ENCODE measurements at places on chromosomes 1 and 21.

DNA sequence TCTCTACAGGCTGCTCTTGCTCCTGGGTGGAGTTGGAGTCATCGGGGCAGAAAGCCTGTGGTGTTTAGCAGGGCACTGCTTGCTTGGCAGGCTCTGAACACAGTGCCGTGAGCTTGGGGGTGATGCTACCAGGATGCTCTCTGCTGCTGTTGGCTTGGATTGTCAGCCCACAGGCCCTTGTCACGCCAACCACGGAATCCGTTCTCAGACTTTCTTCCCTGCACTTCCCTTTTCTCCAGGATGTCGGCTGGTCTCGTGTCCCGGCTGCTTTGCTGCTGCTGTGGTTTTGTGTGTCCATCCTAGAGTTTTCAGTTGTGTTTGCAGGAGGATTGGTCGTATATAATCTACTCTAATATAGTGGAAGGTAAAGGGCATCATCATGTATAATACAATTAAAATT, 44.4 kb upstream of the TTC34 start:
- DNase-seq = no peak

- DNase-seq = no peak
These were observed 10.2 kb downstream of the TMEM81 start for GRCh38 chr1:205074084-205074483.

DNA sequence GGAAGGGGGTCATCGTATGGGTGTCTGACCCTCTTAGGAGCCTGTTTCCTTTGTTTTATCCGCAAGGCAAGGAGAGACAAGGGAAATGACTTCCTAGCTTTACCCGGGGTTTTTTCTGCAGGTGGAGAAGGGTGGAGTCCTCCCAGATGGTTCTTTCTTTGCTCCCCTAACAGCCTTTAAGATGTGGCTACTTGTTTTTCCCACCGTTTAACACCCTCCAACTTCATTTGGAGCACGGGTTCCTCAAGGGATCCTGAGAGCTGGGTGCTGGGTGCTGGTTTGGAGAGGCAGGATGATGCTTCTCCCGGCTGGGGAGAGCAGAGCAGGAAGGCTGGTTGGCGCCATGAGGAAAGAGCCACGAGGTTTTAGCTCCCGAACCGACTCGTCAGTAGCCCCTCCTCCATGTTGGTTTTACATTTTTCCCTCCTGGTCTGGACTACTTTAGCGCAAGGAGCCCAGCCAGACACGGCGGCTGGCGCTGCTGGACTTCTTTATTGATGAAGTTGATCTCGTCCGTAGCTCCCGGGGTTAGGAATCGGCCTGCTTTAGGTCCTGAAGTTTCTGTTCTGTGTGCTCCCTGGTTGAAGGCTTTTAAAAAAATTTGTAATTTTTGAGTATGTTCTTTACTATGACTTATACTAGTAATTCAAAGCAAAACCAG, 1.4 kb downstream of the UCK2 start:
- DNase-seq = peak; percentile 88

DNA sequence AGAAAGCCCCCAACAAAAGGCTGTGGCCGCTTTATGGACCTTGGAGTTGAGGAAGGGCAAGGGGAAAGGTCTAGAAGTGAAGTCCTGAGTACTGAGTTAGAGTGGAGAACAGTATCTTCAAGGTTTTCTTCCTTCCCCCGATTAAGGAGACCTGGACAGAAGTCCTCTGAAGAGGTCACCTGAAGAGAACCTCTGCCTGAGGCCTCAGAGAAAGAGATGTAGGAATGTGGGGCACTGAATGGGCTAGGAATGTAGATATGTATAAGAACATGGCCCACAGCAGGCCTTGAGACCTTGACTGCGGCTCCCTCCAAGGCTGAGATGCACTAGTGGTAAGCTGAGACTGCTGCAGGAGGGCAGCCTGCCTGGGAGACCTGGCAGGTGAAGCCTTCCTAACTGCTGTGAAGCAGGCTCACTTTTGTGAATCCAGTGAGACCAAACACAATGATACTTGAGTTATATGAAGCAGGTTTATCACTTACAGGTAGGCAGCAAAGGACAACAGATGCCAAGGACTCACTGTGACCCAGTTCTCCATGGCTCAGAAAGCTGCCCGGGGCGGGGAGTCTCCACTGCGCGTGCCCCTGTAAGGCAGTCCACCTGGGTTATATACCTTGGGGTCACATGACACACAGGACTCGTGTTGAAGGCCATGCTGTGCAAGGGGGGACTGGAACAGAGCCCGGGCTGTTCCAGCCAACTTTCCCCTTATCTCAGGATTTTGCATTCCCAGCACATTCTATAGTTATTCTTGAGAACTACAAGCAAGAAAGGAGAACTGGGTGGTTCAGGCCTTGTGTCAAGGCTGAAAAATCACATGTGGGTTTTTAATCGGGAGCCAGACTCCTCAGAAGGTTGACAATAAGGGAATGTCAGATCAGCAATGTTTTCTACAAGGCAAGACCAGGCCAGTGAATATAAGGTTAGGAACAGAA, 78.8 kb upstream of the PPM1J start:
- no peak for DNase-seq

DNA sequence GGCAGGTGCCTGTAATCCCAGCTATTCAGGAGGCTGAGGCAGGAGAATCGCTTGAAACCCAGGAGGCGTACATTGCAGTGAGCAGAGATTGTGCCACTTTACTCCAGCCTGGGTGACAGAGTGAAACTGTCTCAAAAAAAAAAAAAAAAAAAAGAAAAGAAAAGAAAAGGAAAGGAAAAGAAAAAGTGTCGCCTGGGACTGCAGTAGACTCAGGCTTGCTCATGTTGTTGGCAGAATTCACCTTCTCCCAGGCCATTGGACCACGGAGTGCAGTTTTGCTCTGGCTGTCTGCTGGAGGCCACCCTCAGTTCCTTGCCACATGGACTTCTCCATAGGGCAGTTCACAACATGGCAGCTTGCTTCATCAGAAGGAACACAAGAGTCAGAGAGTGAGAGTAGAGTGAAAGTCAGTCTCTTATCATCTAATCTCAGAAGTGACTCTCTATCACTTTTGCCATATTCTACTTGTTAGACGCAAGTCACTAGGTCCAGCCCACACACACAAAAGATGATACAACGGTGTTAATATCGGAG, 29.2 kb downstream of the BCAS2 start:
- no peak for DNase-seq

DNA sequence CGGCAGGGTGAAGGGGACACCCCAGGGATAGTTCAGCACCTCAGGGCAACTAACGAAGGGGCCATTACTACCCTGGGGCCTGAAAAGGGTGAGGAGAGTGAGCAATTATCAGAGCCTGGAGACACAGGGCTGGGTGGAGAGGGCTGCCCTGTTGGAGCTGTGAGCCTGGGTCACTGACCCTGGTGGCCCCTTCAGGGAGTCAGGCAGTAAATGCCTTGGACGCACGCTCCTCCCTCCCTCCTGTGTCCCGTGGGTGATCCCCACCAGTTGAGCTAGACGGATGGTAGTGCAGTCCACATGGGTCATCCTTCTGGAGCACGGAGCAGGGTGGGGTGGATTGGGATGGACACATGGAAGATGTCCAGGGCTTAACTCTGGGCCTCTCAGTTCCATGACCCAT, 305.3 kb downstream of the PTPRU start:
- DNase-seq = no peak

DNA sequence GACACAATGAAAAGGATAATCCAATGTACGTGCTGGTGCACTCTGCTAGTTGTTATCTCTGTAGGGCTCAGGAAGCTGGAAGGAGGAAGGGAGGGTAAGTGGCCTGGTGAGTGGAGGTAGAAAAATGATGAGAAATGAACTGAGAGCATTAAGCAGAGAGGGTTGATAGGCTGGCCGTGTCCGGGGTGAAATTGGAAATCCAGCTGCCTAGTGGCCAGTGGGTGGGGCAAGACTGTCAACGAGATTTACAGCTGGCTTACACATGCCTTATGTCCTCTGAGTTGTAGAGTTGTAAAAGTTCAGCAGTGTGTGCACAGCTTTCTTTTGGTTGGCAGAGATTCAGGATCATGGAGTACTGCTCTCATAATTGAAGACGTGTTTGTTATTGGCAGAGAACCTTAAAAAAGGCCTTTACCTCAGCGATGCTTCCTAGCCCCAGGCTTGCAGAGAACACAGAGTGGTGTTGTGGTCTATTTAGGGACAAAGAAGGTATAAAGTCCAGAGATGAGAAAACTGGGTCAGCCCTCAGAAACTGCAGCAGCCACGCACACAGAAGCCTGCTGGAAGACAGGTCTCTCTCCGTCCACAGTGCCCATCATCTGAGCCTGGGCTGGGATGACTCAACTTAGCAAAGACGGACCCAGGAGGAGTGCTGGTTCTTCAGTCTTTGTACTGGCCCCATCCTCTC, 132.4 kb downstream of the EDEM3 start:
- peak; percentile 91 for DNase-seq

DNA sequence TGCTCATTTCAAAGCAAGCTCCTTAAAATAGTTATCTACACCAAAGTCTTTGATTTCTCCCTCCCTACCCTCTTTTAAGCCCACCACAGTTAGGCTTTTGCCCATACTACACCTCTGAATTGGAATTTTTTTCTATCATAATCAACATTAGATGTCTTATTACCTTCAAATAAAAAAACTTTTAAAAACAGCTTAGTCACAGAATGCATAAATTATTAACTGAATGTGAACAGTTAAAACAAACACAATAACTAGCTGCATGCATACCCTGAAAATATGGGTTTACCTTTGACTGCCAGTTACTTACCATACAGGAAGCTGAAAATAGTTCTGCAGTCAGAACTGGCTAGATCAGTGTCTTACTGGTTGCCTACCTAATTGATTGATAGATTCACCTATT, 210.9 kb downstream of the TGFB2 start:
- no peak for DNase-seq

- no peak for DNase-seq
These were observed 68.3 kb upstream of the GJB5 start for GRCh38 chr1:34686531-34686930.

DNA sequence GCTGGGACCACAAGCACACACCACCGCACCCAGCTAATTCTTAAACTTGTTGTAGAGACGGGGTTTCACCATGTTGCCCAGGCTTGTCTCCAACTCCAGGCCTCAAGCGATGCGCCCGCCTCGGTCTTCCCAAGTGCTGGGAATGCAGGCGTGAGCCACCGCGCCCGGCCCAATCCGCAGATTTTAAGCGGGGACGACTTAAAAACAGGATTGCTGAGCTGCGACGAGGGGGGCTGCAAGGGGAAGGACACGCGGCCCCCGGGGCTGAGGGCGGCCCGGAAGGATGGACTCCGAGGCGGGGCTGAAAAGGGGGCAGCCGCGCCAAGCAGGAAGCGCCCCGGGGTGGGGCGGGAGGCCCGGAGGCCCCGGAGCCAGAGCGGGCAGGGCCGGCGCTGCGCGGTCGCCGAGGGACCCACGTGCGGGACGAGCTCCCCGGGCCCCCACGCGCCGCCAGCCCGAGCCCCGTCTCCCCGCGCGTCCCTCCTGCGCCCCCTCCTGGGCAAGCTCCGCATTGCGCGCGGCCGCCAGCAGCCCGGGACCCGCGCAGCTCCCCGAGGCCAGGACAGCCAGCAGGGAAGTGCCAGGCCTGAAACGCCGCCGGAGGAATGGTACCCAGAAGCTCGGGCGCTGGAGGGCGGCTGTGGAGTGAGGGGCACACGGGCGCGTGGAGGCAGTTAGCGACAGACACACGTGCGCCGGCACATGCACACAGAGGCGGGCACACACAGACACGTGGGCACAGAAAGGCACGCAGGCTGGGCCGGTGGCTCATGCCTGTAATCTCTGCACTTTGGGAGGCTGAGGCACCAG, 5.5 kb upstream of the PRKCZ start:
- DNase-seq = peak; percentile 32

- no peak for DNase-seq
These were observed at the start of gene PTAFR for GRCh38 chr1:28176492-28177470. PTAFR (minus strand) TSS chr1:28176690; CDS start chr1:28151021, 25,669 bp downstream.

DNA sequence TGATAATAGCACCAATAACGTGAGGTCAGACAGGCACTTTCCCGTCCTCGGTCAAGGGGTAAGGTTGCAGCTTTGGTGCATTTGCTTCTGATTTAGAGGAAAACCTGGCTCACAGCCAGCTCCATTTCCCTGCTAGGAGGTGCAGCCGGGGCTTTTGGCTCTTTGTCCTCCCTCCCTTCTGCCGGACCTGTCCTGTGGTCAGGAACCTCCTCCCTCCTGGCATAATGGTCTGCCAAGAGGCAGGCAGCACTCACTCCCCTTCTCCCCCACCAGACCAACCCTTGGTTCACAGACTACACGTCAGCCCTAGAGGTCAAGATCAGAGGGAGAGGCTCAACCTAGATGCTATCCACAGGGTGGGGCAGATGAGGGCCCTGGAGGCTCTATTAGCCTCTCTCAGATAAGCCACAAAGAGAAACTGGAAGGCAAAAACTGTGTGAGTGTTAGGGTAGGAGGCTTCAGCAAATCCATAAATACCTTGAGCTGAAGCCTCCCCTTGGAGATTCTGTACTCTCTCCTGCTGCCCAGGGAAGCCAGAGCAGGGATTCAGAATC, 64.8 kb downstream of the PLXNA2 start:
- DNase-seq = peak; percentile 29

GRCh38 chr1:73821520-73821919, 376.5 kb downstream of the LRRIQ3 start:
- DNase-seq = no peak

DNA sequence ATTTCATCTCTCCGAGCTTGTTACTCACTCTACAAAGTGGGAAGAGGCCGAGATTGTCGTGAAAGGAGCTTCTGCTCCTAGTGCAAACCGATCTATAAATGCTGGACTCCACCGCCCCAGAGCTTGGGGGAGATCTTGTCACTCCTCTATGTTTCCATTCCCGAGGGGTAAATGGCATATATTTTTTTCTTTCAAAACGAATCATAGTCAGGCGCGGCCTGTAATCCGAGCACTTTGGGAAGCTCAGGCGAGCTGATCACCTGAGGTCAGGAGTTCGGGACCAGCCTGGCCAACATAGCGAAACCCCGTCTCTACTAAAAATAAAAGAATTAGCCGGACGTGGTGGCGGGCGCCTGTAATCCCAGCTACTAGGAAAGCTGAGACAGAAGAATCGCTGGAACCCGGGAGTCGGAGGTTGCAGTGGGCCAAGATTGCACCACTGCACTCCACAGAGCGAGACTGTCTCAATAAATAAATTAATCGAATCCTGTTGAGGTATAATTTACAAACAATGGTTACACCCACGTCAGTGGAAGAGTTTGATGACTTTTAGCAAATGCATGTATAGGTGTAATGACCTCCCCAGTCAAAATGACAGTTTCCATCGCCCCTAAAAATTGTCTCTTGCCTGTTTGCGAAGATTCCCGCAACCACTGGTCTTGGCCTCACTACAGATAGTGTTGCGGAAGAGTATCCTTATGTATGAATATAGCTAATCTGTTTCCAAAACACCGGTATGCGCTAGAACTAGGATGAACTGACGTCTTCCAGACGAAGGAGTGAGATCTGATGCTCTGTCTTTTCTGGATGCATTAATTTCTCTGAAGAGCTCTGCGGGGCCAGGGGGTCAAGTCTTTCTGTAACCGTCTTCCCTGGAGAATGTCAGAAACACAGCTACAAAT, 840 bp upstream of the HEATR1 start:
- DNase-seq = no peak

All from NCI-H2081 (cell line).